Activated T-helper 1 cell treated with Interleukin-2 at 50 U/mL for 16 hours (primary cell): ENCODE measurements at places on chromosomes 1 and 21.

DNA sequence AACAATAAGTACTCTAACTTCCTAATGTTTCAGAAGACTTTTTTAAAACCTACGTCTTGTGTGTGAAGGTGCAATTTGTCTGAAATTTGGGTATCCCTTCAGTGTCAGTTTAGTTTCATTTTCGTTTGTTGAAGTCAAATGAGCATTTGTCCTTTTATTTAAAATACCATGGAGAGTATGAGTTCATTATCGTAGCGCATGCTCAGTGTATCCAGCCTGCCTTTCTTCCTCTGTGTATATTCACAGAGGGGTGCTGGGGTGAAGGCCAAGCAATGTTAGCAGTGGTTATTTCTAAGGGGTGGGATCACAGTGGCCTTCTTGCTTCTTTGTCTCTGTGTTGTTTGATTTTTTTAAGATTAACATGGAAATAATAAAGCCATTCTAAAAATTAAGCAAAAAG lies 43.2 kb downstream of the CNN3 start:
- DNase-seq: no peak

- no peak for DNase-seq
Observed at GRCh38 chr1:21341517-21342078, 51.3 kb upstream of the ECE1 start.

- DNase-seq: no peak
Observed at GRCh38 chr1:63960326-63960725, 186.5 kb downstream of the ROR1 start.

GRCh38 chr1:40383095-40383487 lies 9.6 kb downstream of the SMAP2 start:
- DNase-seq: no peak

GRCh38 chr1:51635615-51636014 lies 18.7 kb downstream of the OSBPL9 start:
- DNase-seq: no peak

DNA sequence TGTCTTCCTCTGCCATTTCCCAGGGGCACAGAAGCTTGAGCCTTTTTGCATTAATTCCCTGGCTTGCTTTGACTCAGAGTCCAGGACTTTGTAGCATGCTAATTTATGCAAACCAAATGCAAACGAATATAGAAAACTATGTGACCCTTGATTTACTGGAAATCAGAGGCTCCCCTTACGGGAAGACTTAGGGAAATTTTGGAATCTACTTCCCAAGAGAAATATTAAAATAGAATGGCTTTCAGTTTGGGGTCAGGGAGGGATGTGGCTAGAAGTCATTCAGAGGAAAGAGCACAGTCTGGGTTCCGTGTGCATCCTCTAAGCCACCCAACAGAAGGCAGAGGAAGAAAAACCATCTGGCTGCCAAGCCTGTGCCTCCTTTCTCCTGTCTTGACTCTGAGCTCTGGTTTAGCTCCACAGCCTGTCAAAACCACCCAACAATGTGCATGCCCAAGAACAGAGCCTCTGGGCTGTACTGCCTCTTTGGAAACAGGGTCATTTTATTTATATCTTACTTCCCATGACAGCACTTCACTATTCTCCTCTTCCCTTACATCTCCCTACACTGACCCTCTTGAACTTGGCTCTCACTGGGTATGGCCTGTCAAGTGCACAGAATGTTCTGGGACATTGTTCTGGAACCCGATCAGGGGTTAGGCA lies 30.1 kb downstream of the ATF3 start:
- no peak for DNase-seq

GRCh38 chr1:60809204-60809980 lies 273.0 kb upstream of the NFIA start:
- DNase-seq: no peak

DNA sequence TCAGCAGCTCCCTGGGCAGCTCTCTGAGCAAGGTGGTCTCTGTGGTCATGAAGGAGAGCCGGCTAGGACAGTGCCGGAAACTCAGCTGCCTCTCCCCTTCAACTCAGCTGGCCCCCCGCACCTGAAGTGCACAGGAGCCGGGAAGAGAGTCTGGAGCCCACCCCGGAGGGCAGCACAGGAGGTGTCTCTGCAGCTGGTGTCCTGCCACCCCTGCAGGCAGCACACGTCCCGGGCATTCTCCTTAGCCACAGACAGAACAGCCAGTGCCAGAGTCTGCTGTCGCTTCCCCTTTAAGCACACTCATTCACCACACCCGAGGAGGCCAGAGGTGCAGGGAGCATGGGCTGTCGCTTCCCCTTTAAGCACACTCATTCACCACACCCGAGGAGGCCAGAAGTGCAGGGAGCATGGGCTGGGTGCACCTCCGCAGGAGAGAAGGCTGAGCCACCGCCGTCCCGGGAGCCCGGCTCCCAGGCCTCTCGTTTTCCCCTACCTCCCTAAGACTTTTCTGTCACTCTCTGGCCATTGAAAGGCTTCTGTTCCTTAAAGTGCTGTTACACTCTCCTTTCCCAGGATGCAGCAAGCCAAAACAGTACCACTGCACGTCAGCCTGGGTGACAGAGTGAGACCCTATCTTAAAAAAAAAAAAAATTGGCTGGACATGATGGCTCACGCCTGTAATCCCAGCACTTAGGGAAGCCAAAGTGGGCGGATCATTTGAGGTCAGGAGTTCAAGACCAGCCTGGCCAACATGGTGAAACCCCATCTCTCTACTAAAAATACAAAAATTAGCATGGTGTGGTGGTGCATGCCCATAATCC lies 16.9 kb upstream of the SAMD11 start:
- no peak for DNase-seq

DNA sequence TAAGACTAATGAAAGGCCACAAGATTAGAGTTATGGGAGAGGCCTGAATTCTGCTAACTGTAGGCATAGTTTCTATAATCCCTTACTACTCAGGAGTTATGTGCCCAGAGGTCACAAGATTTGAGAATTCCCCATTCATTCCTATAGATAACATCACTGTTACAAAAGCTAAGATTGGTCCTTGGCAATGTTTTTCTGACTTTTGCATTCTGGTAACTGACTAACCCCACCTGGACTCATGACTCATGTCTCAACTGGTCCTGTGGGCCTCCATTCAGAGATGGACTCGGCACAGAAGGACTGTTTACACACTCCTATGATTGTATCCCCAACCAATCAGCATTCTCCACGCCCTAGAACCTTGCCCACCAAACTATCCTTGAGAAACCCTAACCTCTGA lies 249.0 kb upstream of the ZP4 start:
- DNase-seq: no peak

GRCh38 chr1:201213926-201214325 lies 23.3 kb downstream of the IGFN1 start:
- DNase-seq: no peak

DNA sequence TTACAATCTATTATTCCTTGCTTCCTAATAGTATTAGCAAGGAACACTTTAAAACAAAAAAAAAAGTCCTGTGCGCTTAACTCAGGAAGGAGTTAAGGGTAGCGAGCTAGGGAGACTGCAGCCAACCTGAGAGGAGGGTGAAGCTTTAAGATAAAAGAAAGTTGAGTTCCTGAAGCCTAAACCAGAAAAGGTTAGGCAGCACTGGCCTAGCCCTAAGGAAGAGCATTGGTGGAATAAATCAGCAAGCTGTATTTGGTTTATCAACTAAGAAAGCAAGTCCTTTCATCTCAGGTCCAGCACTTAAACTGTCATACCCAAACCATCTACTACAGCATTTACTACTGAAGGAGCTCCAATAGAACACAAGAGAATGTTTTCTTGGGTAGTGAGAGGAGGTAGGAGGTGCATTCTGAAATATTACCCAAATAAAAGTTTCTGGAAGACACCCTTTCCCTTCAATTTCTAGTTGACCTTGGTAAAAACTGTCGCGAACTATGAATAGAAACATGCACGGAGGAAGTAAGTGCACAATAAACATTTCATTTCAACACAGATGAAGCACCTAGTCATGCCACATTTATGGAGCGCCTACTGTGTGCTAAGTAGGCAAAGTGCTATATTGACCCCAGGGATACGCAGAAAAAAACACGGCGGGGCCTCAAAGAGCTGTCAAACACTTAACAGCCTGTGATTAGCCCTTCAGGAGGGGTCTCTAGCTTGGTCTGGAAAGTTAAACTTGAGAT lies 1.3 kb downstream of the GLRX2 start:
- no peak for DNase-seq

GRCh38 chr1:206144605-206145004 lies 27.4 kb upstream of the AVPR1B start:
- DNase-seq: no peak

GRCh38 chr21:17446737-17447136 lies 66.1 kb upstream of the CXADR start:
- no peak for DNase-seq

- no peak for DNase-seq
Observed at GRCh38 chr1:149931212-149931790, 3.7 kb upstream of the SF3B4 start.

DNA sequence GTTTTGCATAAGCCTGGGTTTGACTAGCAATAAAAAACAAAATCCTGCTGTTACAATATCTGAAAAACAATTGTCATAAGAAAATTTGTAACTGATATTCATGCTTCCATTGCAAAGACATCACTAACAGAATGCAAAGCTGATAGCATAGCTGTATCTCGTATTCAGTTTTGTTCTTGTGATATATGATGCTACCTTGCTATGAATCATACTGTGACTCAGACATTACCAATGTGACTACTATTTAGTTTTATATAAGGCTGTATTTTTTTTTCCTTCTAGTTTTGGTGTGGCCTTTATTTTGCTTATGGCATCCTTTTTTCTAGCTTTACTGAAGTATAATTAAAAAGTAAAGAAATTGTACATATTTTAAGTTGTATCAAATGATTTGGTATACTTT lies 1381.8 kb downstream of the MRPL39 start:
- DNase-seq: no peak

GRCh38 chr1:50332941-50333594 lies 90.2 kb downstream of the DMRTA2 start:
- peak; percentile 10 for DNase-seq

GRCh38 chr1:203323587-203323986 lies 18.3 kb downstream of the BTG2 start:
- no peak for DNase-seq

- DNase-seq: no peak
Observed at GRCh38 chr1:203137324-203137723, 9.8 kb downstream of the ADORA1 start.

DNA sequence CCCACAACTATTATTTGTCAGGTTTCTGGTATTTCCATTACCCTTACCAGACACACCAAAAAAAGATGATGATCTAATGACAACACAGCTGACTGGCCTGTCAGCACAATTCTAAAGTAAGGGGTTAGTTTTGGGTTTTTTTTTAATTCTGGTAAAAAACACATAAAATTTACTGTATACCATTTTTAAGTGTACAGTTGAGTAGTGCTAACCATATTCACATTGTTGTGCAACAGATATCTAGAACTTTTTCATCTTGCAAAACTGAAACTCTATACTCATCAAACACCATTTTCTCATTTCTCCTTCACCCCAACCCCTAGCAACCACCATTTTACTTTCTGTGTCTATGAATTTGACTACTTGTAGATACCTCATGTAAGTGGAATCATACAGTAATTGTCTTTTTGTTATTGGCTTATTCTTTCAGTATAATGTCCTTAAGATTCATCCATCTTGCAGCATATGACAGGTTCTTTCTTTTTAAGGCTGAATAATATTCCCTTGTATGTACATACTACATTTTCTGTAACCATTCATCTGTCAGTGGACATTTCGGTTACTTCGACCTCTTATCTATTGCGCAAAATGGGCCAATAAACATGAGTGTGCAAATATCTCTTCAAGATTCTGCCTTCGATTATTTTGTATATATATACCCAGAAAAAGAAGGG lies 29.8 kb downstream of the ARNT start:
- DNase-seq: no peak

- DNase-seq: no peak
Observed at GRCh38 chr1:174800216-174800851, 199.4 kb upstream of the CACYBP start.

GRCh38 chr1:175494011-175494554 lies 249.3 kb downstream of the TNR start:
- DNase-seq: no peak

DNA sequence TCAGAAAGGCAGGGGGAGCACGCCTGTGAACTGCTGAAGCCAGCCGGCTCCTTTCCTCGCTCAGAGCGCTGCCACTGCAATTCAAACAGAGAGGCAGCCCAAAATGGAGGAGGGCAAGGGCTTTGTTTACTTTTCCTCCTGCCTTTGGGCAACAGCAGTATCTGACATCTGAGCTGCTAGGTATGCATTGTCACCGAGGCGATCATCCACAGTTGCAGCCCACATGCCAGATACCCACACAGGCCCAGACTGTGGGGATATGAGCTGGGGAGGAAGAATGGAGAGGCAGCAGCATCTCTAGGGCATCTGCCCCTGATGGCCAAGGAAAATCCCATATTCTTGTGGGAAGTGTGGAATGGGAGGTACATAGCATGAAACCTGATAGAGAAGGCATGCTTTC lies 357.1 kb downstream of the BARHL2 start:
- DNase-seq: no peak

GRCh38 chr1:219753914-219754313 lies 141.0 kb upstream of the ZC3H11B start:
- DNase-seq: no peak

DNA sequence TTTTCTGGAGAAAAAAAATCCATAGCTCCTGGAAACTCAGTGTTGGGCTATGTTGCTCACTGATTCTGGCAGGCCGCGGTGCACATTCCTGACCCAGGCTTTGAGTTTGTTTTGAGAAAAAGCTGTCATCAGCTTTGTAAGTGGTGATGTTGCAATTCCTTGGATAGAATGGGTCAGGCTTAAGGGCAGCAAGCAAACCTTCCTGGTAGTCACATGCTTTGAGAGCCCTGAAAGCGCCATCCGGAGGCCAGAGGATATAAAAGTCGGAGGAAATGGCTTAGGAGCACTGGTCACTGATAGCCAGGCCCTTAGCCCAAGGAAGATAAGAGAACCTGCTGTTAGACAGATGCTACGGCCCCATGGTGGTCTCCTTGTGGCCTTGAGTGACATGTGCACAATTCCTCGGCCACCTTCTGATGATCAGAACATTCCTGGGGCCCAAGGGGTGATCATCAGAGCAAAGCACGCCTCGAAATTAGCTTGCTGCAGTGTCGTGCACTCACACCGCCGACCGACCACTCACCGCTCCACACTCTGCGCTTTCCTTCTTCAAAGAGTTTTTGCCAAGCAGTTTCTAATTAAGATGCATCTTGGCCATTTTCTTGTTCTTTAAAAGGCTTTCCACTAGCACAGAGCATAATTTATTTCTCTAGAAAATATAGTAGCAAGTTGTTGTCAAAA lies 78.6 kb downstream of the MAN1C1 start:
- no peak for DNase-seq
